ENCODE measurements at places on chromosomes 3 and 15. TPM values are rescaled to one million over a fixed set of nuclear protein-coding genes. Genes with fewer than 3 reads are reported as not detected.

DNA sequence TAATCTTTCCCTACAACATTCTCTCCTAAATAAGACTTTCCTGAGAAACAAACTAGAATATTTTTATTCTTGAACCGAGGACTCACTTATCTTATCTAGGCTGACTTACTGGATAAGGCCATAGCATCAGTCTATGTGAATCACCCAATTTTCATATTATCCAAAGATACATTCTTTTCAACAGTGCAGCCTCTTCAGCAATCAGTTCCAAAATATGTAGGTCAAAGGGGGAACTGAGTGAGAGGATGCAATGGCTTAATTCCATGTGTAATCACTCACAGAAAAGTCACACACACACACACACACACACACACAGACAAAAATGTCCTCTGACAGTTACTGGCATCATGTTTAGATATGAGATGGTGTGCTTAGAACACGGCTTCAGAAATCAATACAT lies 31.5 kb upstream of the MECOM start:
- DNase-seq, result no peak

GRCh38 chr3:126435456-126436315 lies 40.0 kb downstream of the ZXDC start:
- DNase-seq, result no peak

DNA sequence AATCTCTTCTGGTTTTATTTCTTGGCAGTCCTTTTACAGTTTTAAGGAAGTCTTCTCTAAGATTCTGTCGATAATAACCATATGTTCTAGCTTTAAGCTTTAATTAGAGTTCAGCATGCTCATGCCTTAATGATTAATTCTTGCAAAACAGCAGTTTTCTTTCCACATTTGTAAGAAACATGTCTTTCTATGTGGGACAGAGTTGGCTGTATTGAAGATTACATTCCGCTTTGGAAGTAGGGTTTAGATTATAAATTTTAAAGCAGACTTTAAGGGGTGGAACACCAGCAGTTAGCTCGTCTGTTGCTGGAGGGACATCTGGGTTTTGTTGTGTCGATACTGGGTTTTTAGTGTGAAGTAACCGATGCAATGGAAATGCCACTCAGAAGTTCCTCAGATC lies 35.3 kb downstream of the SQOR start:
- no peak for DNase-seq

The GOLGA6L7 gene
- polyA plus RNA-seq, result not detected

GRCh38 chr3:8110966-8111798 lies 390.4 kb upstream of the LMCD1 start:
- peak; percentile 31 for DNase-seq

The TNFAIP8L3 gene
- not detected for polyA plus RNA-seq

GRCh38 chr3:107124885-107125284 lies 252.4 kb upstream of the CCDC54 start:
- DNase-seq, result no peak

The BNC1 gene
- not detected for polyA plus RNA-seq

GRCh38 chr15:39511000-39511915 lies 69.6 kb upstream of the THBS1 start:
- no peak for DNase-seq

The ANKDD1A gene
- polyA plus RNA-seq, result 2.3 TPM

- DNase-seq, result no peak
Measured at GRCh38 chr3:109478614-109479013, 141.3 kb upstream of the DPPA4 start.

- peak; percentile 20 for DNase-seq
Measured at GRCh38 chr3:9422712-9423424, 25.5 kb downstream of the SETD5 start.

GRCh38 chr3:30501526-30501925 lies 104.9 kb upstream of the TGFBR2 start:
- no peak for DNase-seq

The GABRA5 gene
- polyA plus RNA-seq, result not detected

The LTF gene
- polyA plus RNA-seq, result not detected

The STAB1 gene
- polyA plus RNA-seq, result not detected

Measured in immature natural killer cell (primary cell).